ENCODE measurements at places on chromosomes 6 and 20.

GRCh38 chr20:19024296-19025035, 188.0 kb upstream of the SLC24A3 start:
- DNase-seq: no peak

DNA sequence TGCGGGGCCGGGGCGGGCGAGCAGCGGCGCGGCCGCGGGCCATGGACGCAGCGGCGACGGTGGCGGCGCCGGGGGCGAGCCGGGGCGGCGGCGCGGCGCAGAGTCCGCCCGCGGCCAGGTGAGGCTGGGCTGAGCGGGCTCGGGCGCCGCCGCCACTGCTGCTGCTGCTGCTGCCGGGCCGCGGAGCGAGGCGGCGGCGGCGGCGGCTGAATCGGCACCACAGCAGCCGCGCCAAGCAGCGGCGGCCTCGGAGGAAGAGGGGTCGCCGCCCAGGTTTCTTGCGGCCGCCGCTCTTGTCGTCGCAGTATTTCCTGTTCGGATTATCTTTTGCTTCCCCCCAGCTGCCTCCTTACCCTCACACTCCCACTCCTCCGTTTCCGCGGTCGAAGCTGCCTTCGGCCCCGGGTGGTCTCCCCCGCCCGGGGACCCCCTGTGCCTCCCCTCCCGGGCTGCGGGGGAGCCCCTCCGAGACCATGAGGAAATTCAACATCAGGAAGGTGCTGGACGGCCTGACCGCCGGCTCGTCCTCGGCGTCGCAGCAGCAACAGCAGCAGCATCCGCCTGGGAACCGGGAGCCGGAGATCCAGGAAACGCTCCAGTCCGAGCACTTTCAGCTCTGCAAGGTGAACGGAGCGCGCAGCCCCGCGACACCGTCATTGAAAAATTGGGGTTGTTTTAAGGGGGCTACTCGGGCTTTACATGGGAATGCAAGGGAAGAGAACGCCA, at the start of gene STXBP5:
Gene STXBP5, plus strand, starts transcription at position 358 of the 726 bp plus-strand sequence. Its CDS starts 116 bp downstream, at position 474.
- DNase-seq: no peak

- DNase-seq: no peak
These were observed 298.5 kb upstream of the TBX18 start for GRCh38 chr6:85062884-85063283.

DNA sequence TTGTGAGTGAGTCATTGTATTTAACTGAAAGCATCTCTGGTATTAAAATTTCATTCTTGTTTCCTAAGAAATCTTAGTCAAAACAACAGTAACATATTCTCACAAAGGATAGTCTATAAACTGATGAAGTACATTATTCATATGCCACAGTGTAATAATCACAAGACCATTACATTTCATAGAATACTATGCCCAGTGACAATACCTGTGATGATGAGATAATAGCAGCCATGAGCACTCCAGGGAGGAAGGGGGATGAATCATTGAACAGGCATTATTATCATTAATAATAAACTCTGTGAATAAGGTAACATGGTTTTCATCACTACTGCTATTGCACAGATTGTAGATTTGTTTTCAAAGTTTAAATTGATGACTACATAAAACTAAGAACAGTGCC, 667.9 kb downstream of the EPM2A start:
- no peak for DNase-seq

GRCh38 chr6:132812255-132812732, 2.1 kb upstream of the RPS12 start:
- no peak for DNase-seq

GRCh38 chr6:50102676-50103075, 52.9 kb upstream of the DEFB112 start:
- no peak for DNase-seq

DNA sequence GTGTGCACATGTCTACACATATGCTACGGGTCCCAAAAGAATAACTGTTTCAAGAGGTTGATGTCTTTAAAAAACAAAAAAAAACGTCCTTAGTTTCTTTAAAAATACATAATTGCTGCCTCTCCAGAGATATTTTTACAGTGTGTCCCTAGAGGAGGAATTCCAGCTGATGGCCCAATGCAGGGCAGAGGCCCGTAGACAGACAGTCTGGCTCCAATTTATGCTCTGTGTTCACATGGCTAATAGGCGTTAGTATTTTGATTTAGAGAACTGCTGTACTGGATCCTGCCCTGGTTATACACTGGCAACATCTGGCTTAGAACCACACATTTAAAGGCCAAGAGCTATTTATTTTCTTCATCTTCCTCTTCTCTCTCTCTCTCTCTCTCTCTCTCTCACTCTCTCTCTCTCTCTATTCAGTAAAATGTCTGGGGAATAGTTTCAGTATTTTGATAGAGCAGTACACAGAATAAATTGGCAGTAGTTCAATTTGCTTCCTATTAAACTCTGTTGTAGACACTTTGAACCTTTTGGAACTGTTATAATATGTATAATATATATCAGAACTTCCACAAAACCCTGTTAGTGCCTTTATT, 260.6 kb downstream of the EYA4 start:
- DNase-seq: no peak

- DNase-seq: no peak
These were observed 10.8 kb downstream of the APMAP start for GRCh38 chr20:24981790-24982189.

- no peak for DNase-seq
These were observed 115.2 kb downstream of the LY86 start for GRCh38 chr6:6703699-6704098.
